Cerebellar cortex (tissue), 1 donor: ENCODE measurements at places on chromosomes 2 and 18.

DNA sequence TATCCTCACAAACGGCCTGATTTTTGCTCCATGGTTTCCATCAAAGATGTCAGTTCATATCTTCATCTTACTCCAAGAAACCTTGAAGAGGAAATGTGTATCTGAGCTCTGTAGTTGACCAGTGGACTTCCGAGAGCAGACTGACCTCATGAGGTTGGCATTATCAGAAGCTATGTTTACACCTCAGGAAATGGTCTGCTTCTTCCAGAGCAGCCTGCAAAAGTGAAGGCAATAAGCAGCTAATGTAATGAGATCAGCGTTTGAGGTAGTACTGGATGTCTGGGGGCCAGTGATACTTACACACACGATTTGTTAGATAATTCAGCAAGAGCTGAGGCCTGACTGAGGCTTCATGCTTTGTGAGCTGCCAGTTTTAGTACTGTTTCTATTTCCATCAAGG is 189.7 kb downstream of the LRRTM1 start:
- no peak for DNase-seq

GRCh38 chr2:100640431-100641124 is 77.8 kb downstream of the PDCL3 start:
- no peak for DNase-seq

GRCh38 chr2:48527226-48527885 is 2.6 kb upstream of the STON1 start:
- DNase-seq = no peak

DNA sequence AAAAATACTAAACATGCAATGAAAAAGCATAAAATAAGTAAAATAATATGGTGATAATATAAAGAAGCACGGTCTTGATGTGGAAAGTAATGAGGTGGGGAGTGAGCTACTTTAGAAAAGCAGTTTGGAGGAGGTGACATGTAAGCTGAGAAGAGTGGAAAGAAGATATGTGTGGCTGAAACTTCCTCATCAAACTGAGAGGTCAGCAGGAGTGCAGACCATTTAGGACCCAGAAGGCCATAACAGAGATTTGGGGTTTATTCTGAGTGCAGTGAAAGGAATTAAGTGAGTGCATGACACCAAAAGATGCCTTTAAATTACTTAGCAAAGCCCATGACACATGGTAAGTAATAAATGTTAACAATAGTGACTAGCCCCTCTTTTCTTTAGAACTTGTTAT is 24.4 kb upstream of the TMEM182 start:
- DNase-seq = no peak

GRCh38 chr2:23132823-23133595 is 252.0 kb upstream of the KLHL29 start:
- DNase-seq = no peak

GRCh38 chr2:21356086-21356856 is 232.5 kb downstream of the TDRD15 start:
- no peak for DNase-seq

DNA sequence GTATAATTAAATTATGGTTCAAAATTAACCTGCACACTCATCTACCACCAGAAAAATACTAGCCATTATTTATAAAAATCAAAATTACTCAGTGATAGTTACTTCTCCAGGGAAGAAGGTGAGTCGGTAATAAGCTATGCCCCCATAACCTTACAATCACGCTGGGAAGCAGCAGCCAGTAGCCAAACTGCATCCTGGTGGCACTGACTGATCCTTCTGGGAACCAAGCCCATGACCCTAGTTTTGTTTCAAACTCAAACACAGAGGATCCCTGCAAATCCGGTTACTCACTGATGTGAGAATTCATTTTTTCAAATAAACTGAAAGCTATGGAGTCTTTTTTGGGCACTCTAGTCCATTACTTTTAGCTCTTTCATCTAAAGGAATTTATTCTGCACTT is 88.2 kb upstream of the VWC2L start:
- DNase-seq = no peak

- DNase-seq = no peak
Measured at GRCh38 chr18:54239601-54240000, 15.1 kb upstream of the MBD2 start.

GRCh38 chr2:191155608-191156071 is 4.8 kb upstream of the STAT4 start:
- DNase-seq = peak; percentile 26

GRCh38 chr18:9951022-9951859 is 37.4 kb downstream of the VAPA start:
- DNase-seq = peak; percentile 55

- DNase-seq = no peak
Measured at GRCh38 chr18:40096675-40097074, 1858.4 kb upstream of the PIK3C3 start.

DNA sequence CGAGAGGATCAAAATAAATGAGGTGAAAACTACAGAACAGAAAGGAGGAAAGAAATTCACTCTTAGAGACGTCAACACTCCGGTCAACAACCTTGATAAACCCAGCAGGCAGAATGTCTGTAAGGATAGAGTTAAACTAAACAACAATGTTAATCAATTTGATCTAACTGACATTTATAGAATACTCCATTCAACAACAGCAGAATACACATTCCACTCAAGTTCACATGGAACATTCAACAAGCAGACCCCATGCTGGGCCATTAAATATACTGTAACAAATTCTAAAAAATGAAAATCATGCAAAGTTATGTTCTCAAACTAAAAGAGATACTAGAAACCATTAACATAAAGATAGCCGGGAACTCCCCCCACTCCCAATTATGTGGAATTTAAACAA is 41.8 kb downstream of the FAM210A start:
- no peak for DNase-seq

DNA sequence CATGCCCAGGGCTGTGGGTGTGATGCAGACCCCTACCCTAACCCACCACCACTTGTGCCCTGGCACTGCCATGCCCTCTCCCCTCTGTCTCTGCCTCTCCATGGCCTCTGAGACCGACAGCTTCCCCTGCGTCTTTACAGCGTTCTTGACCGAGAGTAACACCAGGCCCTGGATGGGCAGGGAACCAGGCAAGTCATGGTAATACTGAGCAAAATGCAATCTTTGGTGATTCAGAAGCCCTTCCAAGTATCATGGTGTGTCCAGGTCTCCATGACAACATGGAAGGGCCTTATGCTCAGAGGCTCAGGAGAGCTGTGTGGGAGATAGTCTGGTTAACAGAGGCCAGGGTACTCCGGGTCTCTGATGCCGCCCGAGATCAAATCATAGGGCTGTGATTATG is 176.1 kb downstream of the KLHL29 start:
- DNase-seq = no peak
